Renal cortical epithelial cell (primary cell): ENCODE measurements at places on chromosomes 16 and 17. TPM values are rescaled to one million over a fixed set of nuclear protein-coding genes. Genes with fewer than 3 reads are reported as not detected.

FOXN1 gene
- not detected in 2 replicates for total RNA-seq

KRTAP16-1 gene
- not detected in 2 replicates for total RNA-seq

TPSG1 gene
- total RNA-seq: not detected in 2 replicates

KCNJ16 gene
- total RNA-seq: 116 and 345 TPM in 2 replicates

LRRC46 gene
- 0.45 TPM in 1 of 2 replicates, not detected in the other for total RNA-seq

SDR42E1 gene
- 17.9 and 20.8 TPM in 2 replicates for total RNA-seq

BEAN1 gene
- 3.8 and 4.2 TPM in 2 replicates for total RNA-seq

SOST gene
- total RNA-seq: not detected in 2 replicates

DHX8 gene
- 29.3 and 57.4 TPM in 2 replicates for total RNA-seq

SF3B3 gene
- 79.2 and 136 TPM in 2 replicates for total RNA-seq

ATP1B2 gene
- 0.30 TPM in 1 of 2 replicates, not detected in the other for total RNA-seq

LDHD gene
- total RNA-seq: 1.9 and 4.2 TPM in 2 replicates

PRR15L gene
- total RNA-seq: 0.85 and 6.9 TPM in 2 replicates

TMEM220 gene
- total RNA-seq: 1.6 and 1.9 TPM in 2 replicates

GCGR gene
- not detected in 2 replicates for total RNA-seq
